ENCODE measurements at places on chromosomes 16 and 17.

- DNase-seq = peak; percentile 57
These were observed 54.6 kb downstream of the TBC1D16 start for GRCh38 chr17:79981090-79981489.

DNA sequence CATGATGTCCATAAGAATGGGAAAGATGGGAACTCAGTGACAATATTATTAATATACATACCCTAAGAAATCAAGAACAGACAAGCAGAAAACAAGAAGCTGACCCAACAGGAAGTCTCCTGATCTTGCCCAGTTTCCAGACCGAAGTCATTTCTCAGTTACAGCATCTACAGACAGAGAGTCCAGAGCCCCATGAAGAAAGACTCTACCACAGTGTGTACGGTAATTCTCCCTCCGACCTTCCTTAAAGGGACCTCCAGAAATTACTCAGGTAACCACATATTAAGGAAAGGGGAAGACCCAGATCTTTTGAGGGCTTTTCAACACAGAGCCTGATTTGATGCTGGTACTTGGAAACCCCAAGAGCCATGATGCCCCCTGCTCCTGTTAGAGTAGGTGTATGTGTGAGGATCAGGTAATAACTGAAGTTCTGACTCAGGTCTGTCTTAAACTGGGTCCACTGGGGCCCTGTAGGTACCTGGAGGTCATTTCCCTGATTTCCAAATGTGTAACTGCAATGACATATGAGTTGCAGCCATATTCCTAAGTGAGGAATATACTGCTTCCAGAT, 132.4 kb downstream of the ABCA8 start:
- no peak for DNase-seq

GRCh38 chr16:82603784-82604411, 22.9 kb upstream of the CDH13 start:
- no peak for DNase-seq

DNA sequence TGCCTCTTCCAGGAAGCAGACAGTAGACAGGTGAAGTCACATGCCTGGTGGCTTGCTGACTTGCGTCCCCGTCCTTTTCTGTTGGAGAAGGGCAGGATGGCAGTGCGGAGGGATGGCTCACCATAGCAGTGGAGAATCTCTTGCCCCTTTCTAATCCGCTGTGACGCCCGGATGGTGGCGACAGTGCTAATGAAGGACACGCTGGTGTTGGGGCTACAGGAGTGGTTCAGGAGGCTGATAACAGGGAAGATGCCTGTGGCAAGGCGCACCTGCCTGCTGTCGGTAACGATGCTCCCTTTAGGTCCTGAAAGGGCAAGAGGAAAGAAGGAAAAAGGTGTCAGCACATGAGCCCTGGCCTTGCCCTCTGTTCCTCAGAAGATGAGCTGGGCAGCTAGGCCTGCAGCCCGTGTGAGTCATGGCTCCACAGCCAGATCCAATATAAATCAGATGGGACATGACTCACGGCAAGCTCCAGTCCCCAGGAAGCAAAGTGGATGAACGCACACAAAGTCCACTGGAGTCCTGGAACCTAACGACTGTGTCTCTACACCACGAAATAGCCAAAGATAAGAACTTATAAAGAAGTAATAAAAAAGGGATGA, 25.5 kb downstream of the SERPINF1 start:
- DNase-seq = no peak

- no peak for DNase-seq
These were observed 43.1 kb downstream of the GLG1 start for GRCh38 chr16:74563828-74564263.

DNA sequence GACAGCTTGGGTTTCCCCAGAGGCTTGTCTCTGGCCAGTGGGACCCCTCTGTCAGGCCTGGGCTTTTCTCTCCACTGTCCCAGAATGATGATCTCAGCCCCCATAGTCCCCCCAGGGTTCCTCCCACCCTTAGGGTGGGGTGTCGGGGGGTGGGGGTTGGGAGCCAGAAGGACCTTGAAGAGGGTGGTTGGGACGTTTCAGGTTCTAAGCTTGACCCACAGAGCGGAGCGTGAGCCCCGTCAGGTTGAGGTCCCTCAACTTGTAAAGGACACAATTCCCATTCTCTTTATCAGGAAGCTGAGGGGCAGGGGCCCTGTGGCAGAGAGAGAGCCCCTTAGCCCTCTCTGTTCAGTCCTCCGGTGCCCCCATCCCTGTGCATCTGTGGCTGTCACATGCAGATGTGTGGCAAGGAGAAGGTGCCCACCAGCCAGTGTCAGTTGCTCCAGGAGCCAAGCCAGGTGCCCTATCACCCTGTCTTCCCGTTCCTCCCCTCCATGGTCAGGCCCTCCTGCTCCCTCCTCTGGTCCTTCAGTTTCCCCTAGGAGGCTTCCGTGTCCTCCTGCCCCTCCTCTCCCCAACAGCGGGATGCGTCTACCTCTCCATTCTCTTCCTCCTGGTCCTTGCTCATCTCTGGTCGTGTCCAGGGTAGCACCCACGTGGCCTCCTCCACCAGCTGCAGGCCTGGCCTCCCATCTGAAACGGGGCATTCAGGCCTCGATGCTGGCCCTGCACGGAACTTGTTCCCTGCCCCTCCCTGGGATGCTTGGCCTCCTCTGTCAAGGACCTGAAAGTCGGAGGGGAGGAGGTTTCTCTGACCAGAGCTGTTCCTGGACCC, 1.5 kb upstream of the NTN3 start:
- DNase-seq = no peak

GRCh38 chr17:45320349-45320930, 3.6 kb upstream of the MAP3K14 start:
- DNase-seq = no peak
